Tibial artery (tissue), 4 donors: ENCODE measurements at places on chromosomes 3 and 15.
A peak's percentile ranks its signal among the peaks of the same experiment; 100 is the strongest.

DNA sequence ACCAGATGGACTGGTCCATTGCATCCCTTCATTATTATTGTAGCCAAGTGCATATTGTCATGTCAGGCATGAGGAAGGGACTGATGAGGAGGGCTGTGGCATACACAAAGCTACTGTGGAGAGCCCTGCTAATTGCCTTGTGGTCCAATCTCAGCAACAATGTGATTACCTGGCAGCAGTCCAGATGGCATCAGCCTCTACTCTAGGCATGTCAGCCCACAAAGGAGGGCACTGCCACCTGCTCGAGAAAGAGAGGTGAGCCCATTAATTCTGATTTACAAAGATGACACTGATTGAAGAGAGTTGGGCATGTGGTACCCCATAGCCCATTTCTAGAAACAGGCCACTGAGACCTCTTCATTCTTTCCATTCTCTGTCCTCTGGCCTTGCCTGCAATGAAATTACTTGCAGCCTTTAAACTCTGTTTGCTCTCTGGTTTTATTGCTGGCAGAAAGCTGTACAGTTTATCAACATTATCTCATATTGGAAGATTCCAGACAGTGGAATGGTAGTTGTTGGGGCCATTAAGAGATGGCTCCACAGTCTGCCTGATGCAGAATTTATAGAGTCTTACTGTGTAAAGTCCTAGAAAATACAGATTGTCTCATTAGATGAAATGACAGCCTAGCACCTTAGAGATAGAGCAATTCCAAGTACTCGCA is 307.7 kb downstream of the ARPP21 start:
- DNase-seq = no peak

- no peak for DNase-seq
Observed at GRCh38 chr3:62242831-62243509, 130.4 kb downstream of the FEZF2 start.

DNA sequence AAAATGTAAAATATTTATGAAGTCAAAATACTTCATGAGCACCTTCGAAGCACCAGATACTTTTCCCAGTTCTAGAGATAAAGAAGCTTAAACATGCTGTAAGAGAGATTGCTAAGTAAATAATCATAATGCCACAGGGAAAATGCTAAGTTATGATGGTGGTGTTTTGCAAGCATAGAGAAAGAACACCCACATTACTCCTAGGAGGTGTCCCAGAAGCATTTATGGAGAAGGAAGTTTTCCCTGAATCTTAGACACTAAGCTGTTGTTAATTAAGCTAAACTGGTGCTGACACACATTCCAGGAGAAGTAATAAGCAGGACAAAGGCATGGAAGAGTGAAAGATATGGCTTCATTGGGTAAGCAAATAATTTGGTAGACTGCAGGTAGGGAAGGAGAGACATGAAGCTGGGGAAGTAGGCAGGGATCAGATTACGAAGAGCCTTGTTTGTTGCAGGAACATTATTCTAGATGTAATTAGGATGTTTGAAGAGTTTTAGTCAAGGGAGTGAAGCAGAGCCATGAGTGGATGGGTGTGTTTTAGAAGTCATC is 40.4 kb upstream of the CHMP2B start:
- DNase-seq = no peak

- no peak for DNase-seq
Observed at GRCh38 chr3:106114848-106115247, 246.0 kb upstream of the CBLB start.

GRCh38 chr3:21587894-21588293 is 163.1 kb downstream of the ZNF385D start:
- DNase-seq = no peak

- DNase-seq = no peak
Observed at GRCh38 chr3:113088616-113089015, 97.8 kb downstream of the GTPBP8 start.

GRCh38 chr3:150760431-150761200 is 2.4 kb downstream of the SIAH2 start:
- DNase-seq = no peak

GRCh38 chr15:81569286-81570080 is 195.5 kb upstream of the TMC3 start:
- DNase-seq = no peak

GRCh38 chr15:33293713-33294334 is 16.9 kb upstream of the RYR3 start:
- no peak for DNase-seq

DNA sequence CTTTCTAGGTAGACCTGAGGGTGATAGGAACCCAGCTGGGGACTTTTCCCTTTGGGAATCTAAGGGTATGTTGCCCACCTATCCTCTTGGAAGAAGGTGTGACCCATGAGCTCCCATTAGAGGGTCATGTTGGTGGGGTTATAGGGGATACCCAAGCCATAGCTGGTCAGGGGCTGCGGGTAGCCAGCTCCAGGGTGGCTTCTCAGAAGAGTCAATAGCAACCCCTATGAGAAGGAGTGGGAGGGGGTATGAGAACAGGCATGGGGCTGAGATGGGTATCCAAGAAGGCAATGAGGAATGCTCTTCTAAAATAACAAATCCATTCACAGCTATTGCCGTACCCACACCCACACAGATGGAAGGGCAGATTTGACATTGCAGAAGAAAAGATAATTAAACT is 217.8 kb downstream of the UACA start:
- no peak for DNase-seq

GRCh38 chr3:45964139-45964538 is 20.9 kb downstream of the CXCR6 start:
- DNase-seq = no peak

DNA sequence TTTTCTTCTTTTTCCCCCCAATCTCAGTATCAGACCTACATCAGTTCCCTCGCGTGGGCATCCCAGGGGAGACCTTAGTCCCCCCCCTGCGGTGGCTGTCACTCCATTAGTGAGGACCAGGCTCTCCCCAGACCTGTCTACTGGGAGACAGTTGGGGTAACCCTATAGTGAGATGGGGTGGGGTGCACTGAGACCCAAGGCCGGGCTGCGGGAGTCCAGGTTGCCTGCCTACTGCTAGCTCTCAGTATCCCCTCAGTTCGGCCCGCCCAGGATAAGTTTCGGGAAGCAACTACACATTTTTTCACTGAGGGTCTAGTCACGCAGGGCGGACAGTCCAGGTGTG is 671 bp upstream of the DCUN1D1 start:
- peak; percentile 23 for DNase-seq

GRCh38 chr3:123546133-123546755 is 38.6 kb downstream of the HACD2 start:
- no peak for DNase-seq

GRCh38 chr15:81362790-81363189 is 11.2 kb downstream of the TMC3 start:
- DNase-seq = no peak

GRCh38 chr3:127049393-127049792 is 66.5 kb downstream of the PLXNA1 start:
- no peak for DNase-seq

GRCh38 chr3:128194843-128195242 is 41.6 kb downstream of the EEFSEC start:
- no peak for DNase-seq

- no peak for DNase-seq
Observed at GRCh38 chr3:107752202-107752990, 229.6 kb downstream of the BBX start.

DNA sequence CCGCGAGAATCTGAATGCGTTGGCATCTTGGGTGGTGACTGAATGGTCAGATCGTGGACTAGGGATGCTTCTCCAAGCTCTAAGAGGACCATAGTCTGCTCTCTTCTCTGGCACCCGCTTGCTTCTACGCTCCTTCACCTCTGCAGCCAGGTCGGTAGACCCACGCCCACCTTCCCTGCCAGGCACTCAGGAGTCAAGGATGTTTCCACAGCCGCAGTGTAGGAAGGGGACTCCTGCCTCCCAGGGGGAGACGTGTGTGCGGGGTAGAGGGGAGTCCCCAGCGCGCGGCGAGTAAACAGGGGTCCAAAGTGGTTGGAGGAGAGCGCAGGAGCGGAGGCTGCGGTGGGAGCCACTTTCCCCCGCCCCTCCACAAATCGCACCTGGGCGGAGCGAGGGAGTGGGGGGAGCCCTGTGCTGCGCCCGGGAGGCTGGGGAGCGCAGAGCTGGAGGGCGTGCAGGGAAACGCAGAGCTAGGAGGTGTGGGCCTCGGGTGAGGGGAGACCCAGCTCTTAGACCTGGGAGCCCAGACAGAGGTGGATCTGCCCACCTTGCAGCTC is 1.7 kb downstream of the LRRC3B start:
- no peak for DNase-seq

GRCh38 chr3:159620281-159620680 is 368.4 kb upstream of the IL12A start:
- no peak for DNase-seq

DNA sequence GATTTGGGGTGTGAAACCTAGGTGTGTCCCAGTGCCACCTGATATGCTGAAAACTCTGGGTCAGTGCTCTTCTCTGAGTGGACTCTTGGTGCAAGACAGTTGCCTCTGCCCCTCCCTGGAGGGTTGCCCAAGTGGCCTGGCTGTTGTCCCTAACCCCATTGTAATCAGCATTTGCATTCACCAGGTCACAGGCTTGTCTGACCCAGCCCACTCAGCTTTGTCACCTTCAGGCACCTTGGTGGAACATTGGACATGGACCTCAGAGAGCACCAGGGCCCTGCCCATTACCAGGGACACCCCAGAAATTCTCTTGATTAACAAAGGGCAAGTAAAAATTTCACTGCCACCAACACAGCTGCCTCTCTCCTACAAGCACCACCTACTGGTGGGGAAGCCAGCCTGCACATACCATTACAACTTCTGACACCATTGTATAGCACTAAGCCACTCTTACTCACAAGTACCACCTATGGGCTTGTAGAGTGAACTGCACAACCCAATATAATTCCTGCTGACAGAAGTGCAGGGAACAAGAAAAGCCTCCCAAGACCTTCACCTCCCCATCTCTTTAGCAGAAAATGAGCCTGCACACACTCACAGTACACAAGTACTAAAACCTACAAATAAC is 324.6 kb downstream of the EPHA6 start:
- no peak for DNase-seq

DNA sequence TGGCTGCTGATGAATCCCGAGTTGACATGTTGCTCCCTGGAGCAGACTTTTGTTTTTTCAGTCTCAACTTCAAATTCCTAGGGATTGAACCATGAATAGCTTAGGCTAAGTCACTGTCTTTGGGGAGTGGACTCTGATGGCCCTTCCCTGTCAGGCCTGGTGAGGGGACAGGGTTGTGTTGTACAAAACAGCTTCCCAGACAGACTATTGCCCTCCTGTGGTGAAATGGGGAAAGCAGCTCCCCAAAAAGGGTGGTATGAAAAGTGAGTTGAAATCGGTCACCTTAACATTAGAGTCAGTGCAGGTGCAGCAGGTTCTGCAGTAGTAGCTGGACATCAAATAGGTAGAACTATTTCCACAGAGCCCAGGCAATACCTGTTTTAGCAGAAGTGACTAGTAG is 775.6 kb downstream of the ROBO2 start:
- no peak for DNase-seq

- DNase-seq = no peak
Observed at GRCh38 chr15:63094495-63094931, 27.1 kb upstream of the LACTB start.

GRCh38 chr15:75671730-75672602 is 24.3 kb downstream of the SNX33 start:
- no peak for DNase-seq

GRCh38 chr15:42108189-42108588 is 13.8 kb upstream of the PLA2G4D start:
- no peak for DNase-seq

DNA sequence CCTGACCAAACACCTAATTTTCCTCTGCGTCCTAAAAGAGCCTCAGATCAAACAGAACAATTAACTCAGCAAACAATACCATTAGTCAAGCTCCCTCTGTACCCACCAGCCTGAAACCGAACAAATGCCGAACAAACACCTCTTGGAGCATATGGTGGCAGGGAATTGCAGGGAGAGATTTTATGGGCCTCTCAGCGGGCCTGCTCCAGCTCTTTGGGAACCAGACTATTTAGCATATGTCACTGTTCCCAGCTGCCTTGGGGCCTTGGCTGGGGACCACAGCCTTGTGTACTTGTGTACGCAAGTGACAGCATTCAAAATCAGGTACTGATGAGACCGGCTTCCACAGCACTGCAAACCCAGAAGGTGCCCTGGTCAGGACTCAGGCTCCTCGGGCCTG is 388.8 kb upstream of the PPP2R3A start:
- no peak for DNase-seq

DNA sequence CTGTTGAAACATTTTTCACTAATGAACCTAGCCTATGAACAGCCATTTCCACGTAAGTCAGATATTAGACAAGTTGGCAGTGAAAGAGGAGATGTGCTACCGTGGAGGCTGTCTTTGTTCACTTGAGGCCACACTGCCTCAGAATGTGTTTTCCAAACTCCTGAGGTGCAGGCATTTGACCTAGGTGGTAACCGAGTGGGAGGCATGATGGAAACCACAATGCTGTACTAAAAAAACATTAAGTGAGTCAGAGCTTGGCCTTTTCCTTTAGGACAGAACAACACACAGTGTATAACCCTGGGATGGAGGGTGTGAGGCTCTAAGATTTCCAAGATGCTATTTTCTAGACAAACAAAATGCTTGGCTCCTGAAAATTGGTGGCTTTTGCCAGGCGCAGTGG is 406.3 kb downstream of the SOX2 start:
- no peak for DNase-seq

GRCh38 chr3:31095255-31095654 is 200.8 kb upstream of the GADL1 start:
- DNase-seq = no peak

GRCh38 chr15:95440712-95441111 is 889.8 kb upstream of the NR2F2 start:
- no peak for DNase-seq

- no peak for DNase-seq
Observed at GRCh38 chr3:178277605-178278004, 258.6 kb upstream of the KCNMB2 start.

- no peak for DNase-seq
Observed at GRCh38 chr15:79091204-79091867, 756 bp upstream of the RASGRF1 start.

- DNase-seq = no peak
Observed at GRCh38 chr3:149273096-149273751, 51.6 kb upstream of the CP start.

GRCh38 chr3:51799879-51800749 is 21.1 kb upstream of the IQCF6 start:
- no peak for DNase-seq

GRCh38 chr3:140285380-140285779 is 350.4 kb downstream of the CLSTN2 start:
- no peak for DNase-seq

DNA sequence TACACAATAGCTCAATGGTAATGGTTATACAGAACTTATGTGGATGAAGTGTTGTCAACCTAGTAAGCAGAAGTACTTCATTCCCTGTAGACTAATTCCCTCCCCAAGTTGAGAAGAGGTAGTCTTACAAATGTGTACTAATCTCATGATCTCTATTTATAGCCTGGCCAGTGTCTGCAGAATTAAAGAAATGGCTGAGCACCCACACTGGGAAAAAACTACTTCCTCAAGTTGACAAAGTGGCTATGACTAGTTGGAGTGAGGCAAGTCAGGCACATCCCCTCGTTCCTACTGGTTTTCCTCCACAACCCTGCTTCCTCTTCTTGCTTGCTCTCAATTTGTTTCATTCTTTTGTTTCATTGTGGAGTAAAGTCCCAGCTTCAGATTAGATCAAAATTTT is 566.7 kb upstream of the ZNF717 start:
- no peak for DNase-seq

- DNase-seq = no peak
Observed at GRCh38 chr3:36075491-36075890, 304.8 kb upstream of the STAC start.
